Effector CD8-positive, alpha-beta T cell (primary cell): ENCODE measurements at places on chromosomes 13 and 19.

DNA sequence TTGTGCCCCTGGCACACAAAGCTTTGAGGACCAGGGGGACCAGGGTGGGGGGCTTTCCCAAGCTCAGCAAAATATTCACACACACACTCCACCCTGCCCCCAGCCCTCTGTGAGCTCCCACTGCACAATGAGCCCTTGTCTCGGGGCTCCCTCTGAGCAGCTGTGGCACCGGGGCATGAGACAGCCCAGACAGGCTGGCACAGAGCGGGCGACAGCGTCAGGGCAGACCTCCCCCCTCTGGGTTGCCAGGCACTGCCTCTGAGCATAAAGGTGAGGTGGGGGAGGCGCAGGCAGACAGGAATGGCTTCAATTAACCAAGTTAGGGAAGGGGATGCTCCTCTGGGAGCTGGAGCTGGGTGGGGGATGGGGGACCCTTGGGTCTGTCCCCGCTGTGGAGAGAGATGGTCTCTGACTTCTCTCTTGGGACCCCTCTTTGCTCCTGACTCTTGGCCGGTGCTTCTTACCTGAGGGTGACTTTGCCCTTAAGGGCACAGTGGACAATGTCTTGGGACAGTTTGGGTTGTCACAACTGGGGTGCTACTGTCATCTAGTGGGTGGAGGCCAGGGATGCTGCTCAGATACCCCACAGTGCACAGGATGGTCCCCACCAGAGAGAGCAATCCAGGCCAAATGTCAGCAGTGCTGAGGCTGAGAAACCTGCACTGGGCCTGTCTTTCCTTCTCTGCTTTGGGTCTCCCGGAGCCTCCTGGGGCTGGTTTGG, 30.3 kb downstream of the LYL1 start:
- no peak for DNase-seq

GRCh38 chr13:104869501-104869900, 1666.0 kb downstream of the EFNB2 start:
- DNase-seq, result no peak

GRCh38 chr13:46516599-46517338, 36.2 kb upstream of the LRCH1 start:
- DNase-seq, result no peak

DNA sequence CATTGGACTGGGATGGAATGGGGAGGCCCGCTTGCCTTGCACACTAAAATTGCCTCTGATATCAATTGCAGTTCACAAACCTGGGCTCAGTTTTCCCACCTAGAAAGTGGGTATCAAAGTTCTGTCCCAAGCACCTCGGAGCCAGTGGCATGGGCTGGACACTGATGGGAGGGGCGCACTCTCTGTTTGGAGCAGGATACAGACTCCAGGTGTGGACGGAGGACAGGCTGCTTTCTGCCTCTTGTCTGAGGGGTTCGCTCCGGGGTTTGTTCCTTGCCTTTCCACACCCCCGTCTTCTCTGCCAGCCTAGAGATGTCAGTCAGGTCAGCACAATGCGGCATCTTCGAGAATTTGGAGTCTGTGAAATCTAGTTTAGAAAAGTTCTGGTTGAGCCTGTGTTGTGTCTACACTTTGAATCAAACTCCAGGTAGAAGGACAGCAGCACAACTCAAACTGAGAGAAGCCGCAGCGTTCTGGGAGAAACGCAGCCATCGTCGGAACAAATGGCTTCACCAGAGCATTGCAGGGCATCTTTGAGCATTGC, 141.9 kb downstream of the TEX29 start:
- no peak for DNase-seq

DNA sequence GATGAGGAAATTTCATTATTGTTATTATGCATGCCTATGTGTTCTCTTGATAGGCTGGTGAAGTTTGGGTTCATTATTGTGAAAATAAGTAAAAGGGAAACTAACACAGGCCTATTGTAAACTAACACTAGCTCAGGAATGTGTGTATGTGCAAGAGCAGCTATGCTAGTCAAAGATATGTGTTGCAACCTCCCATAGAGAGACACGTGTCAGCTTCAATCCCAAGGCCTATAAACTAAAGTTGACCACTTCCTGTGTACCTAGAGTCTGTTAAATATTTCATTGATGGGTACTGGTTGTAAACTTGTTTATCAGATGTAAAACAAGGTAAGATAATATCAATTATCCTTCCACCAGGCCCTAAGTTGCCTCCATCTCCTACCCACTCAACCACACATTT, 44.7 kb upstream of the ZNF30 start:
- DNase-seq, result no peak

DNA sequence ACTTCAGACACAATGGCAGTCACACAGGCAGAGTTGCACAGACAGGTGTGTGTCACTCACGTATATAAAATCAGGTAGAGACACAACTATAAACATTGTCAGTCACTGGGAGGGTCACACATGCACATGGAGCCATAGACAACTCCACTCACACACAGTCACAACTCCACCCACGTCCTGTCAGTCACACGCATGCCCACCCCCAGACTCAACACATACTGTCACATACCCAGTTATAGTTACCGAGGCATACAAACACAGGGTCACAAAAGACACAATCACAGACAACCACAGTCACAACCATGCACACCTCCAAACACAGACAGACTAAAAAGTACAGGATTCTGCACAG, 1.5 kb downstream of the NUMBL start:
- DNase-seq, result no peak

DNA sequence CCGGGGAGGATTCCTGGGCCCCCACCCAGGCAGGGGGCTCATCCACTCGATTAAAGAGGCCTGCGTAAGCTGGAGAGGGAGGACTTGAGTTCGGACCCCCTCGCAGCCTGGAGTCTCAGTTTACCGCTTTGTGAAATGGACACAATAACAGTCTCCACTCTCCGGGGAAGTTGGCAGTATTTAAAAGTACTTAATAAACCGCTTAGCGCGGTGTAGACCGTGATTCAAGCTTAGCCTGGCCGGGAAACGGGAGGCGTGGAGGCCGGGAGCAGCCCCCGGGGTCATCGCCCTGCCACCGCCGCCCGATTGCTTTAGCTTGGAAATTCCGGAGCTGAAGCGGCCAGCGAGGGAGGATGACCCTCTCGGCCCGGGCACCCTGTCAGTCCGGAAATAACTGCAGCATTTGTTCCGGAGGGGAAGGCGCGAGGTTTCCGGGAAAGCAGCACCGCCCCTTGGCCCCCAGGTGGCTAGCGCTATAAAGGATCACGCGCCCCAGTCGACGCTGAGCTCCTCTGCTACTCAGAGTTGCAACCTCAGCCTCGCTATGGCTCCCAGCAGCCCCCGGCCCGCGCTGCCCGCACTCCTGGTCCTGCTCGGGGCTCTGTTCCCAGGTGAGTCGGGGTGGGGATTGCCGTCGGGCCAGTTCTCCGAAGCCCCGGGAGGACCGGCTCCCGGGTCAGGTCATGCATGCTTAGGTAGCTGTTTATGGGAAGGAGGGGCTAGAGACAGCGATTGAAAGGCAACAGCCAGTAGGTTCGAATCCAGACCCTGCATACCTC, at the start of gene ICAM1:
ICAM1 (plus strand) TSS at position 505 of the 779 bp plus-strand sequence; CDS start at position 545, 40 bp downstream.
- peak; percentile 45 for DNase-seq

DNA sequence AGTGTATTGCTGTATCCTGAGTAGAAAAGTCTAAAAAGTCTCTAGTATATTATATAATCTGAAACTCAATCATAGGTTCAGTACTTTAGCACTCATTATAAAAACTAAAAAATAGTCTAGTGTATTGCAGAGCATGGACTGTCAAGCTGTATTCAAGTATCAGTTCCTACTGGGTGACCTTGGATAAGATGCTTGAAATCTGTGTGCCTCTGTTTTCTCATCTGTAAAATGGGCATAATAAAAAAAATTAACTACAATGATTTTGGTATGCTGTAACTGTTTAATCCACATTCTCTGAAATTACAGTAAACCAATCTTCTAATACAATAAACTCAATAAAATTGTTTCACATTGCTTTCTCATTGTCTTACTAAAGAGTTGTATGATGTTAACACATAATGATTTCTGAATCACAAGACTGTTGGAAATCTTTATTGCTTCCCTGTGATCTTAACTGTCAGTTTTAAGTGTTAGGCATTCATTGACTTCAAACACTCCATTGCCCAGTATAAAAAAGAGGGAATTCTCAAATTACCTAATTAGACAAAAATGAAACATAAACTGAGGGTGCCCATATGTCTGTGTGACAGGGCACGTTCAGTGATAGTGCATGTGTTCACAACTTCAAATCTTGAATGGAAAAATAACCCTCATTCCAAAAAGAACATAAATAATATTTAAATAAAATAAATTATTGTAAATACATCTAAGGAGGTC, 2.2 kb downstream of the STARD13 start:
- no peak for DNase-seq

DNA sequence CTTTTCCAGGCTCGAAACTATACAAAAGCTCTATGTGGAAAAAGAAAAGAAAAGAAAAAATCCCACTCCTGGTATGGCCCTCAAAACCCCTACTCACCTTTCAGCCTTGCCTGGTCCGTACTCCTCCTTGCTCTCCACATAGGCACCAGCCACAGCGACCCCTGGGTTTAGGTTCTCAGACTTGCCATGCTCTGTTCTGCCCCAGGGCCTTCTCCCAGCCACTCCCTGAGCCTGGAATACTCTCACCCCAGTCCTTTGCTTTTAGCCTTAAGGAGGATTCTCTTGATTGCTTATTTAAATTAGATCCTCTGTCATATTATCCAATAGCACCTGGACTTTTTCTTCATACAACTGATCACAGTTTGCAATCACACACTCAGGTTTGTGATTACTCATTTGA, 522.5 kb downstream of the DIAPH3 start:
- no peak for DNase-seq

DNA sequence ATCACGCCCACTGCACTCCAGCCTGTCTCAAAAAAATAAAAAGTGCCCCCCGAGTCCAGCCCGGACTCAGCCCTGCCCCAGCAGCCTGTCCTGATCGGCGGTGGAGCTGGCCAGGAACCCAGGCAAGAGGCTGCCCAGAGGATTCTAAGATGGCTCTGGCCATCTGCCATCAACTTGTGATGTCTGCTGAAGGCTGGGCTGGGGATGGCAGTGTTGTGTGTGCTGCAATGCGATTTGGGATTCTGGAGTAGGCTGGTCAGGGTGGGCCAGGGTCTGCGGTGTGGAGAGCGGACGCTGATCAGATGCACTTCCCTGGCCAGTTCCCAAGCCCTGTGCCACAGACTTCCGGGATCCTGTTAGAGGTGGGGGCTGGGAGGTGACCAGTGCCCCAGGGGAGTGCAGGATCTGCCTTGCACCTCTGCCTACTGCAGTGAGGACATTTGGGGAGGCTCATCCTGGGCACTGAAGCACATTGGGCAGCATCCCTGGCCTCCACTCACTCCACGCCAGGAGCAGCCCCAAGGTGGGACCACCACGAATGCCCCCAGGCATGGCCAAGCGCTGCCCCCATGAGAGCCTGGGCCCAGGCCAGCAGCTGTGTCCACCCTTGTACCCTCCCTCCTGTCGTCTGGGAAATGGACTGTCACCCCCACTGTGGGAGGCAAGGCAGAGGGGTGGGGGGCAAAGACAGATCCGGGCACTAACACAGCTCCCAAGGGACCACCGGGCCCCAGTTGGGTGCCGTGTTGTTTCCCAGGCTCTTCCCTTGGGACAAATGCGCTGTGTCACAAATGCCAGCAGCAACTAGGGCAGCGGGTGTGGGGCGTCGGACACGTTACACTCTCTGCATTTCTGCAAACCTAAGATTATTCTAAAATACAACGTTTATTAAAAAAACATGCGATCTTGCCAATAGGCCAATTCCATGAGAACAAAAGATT, 3.4 kb upstream of the TBXA2R start:
- DNase-seq, result no peak

GRCh38 chr13:111954661-111955411, 112.1 kb upstream of the SOX1 start:
- no peak for DNase-seq

GRCh38 chr13:20006206-20006605, 47.7 kb downstream of the ZMYM2 start:
- DNase-seq, result no peak

DNA sequence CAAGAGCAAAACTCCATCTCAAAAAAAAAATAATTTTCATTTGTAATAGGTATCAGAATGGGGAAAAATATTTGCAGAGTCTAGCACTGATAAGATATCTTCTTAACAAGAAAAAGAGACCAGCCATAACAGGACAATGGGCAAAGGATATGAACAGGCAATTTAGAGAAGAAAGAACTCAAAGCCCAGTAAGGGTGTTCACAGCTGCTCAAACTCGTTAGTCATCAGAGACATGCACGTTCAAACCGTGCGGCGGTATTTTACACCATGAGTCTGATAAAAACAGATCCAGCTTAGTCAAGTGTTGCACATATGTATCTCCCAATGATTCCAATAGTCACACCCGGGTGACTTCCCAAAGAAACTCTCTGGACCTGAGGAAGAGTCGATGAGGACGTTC, 13.7 kb upstream of the NCCRP1 start:
- DNase-seq, result no peak

GRCh38 chr19:36014012-36014924, at the start of gene ALKBH6:
Gene ALKBH6 (minus strand): TSS chr19:36014213. CDS start chr19:36013397, 816 bp downstream.
- peak; percentile 98 for DNase-seq

DNA sequence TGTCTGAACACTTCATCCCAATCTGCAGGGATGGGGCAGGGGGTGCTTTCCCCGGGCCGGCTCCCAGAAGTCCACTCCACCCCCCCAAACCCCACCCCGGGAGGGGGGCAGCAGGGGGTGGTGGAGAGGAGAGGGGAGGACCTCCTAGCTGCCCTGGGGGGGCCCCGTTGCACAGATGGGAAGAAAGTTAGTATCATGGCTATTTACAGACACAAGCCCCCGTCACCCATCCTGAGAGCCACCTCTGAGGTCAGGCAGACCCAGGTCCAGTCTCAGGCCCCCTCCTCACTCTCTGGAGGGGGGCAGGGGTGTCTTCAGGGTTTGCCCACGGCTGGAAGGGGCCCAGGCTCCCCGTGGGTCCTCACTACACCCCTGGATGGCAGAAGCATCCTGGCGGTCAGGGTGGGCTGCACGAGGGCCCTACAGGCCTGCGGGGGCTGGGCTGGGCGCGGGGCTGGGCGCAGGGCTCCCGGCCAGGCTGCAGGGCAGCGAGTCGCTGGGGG, 5.8 kb upstream of the REXO1 start:
- DNase-seq, result no peak

GRCh38 chr13:52903320-52903719, 54.9 kb upstream of the PCDH8 start:
- DNase-seq, result no peak

DNA sequence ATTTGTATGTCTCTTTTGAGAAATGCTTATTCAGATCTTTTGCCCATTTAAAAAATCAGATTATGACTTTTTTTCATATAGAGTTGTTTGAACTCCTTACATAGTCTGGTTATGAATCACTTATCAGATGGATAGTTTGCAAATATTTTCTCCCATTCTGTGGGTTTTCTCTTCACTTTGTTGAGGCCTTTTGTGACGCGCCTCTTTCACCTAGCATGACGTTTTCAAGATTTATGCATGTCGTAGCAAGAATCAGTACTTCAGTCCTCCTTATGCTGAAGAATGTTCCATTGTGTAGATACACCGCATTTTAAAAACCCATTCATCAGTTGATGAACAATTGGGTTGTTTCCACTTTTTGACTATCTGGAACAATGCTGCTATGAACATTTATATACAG, 13.4 kb downstream of the PABPC3 start:
- no peak for DNase-seq
